ENCODE measurements at places on chromosomes 12 and 14. TPM values are rescaled to one million over a fixed set of nuclear protein-coding genes. Genes with fewer than 3 reads are reported as not detected.

GRCh38 chr12:118188690-118189371 is 52.9 kb downstream of the PEBP1 start:
- H3K36me3 ChIP-seq, result no peaks in the 10 kb centered on the region
- H3K27ac ChIP-seq, result no peak overlapping the region
- no peaks in the 10 kb centered on the region for H3K27me3 ChIP-seq
- H3K4me3 ChIP-seq, result peak overlapping the region; percentile 19
- DNase-seq, result peak; percentile 72

DNA sequence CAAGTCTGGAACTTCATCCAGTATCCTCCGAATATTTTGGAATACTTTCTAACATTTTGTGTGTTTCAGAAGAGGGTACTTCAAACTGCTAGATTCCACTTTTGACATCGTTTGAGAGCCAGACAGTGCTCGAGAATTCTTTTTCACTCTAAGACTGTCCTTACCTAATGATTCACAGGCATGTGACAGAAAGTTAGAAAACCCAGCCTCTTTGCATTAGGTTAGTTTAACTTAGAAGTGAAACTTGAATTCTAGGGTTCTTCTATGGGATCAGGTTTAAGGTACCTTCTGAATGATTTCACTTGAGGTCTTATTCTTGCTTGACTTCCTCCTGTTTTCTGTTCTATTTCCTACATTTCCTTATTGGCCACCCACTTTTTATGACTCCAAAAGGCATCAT is 431.8 kb downstream of the SLC6A15 start:
- H3K4me3 ChIP-seq, result no peak overlapping the region
- no peaks in the 10 kb centered on the region for H3K4me1 ChIP-seq
- H3K27ac ChIP-seq, result no peak overlapping the region
- H3K27me3 ChIP-seq, result no peaks in the 10 kb centered on the region
- H3K36me3 ChIP-seq, result no peaks in the 10 kb centered on the region
- no peak for DNase-seq

DNA sequence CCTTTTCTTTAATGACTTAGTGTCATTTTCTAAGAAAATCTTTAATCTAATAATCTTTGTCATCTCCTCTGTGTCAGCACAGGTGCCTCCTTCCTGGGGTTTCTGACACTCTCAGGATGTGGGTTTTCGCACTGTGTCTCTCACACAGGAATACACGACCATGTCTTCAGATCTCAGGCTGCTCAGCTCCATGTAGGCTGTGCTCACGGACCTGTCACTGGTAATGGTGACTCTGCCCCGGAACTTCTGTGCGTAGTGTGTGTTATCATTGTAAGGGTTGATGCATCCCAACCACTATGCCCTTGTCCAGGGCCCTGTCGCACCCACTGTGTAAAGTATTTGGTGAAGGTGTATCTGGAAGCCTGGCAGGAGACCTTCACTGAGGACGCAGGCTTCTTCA is 647.8 kb downstream of the TMEM121 start:
- H3K27ac ChIP-seq, result no peak overlapping the region
- no peaks in the 10 kb centered on the region for H3K36me3 ChIP-seq
- H3K4me1 ChIP-seq, result no peaks in the 10 kb centered on the region
- H3K4me3 ChIP-seq, result no peak overlapping the region
- DNase-seq, result no peak

- no peaks in the 10 kb centered on the region for H3K36me3 ChIP-seq
- peak; percentile 45 for DNase-seq
- no peak overlapping the region for H3K27ac ChIP-seq
- no peaks in the 10 kb centered on the region for H3K4me1 ChIP-seq
- H3K4me3 ChIP-seq, result no peak overlapping the region
Observed at GRCh38 chr14:69005432-69006148, 26.5 kb upstream of the ACTN1 start.

DNA sequence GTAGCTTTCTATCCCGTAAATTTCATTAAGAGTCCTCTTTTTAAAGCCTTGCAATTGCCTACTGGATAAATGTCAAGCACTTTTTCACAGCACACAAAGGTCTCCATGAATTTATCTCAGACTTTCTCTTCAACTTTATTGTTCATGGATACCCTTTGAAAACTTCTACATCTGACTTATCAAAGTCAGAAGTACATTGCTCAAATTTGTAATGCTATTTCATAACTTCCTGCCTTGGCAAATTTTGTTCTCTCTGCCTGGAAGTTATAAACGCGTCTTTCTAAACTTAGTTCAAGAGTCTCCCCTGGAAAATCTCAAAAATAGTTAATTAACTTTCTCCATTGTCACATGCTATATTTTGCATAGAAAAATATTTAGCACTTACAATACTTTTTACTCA is 55.9 kb upstream of the RERGL start:
- H3K27ac ChIP-seq, result no peak overlapping the region
- no peak for DNase-seq
- no peaks in the 10 kb centered on the region for H3K36me3 ChIP-seq
- no peak overlapping the region for H3K4me3 ChIP-seq
- no peaks in the 10 kb centered on the region for H3K4me1 ChIP-seq

DNA sequence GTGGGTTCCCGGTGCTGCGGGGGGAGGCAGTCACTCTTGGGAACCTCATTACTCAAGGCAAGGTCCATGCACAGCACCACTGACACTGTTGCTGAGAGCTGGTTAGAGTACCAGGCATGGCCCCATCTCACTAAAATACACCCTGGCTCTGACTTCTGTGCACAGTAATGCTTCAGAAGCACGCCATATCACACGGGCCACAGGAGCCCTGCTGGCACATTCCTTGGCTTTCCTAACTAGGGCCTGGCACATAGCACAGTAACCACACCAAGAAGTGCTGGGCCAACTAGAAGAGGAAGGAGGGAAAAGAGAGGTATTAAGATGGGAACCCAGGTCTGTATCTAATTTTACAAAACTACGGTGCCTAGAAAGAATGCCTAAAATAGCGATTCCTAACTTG is 13.5 kb upstream of the RAB35 start:
- no peak overlapping the region for H3K4me3 ChIP-seq
- H3K36me3 ChIP-seq, result peaks cover 3% of the 10 kb centered on the region
- H3K27ac ChIP-seq, result no peak overlapping the region
- DNase-seq, result no peak

DNA sequence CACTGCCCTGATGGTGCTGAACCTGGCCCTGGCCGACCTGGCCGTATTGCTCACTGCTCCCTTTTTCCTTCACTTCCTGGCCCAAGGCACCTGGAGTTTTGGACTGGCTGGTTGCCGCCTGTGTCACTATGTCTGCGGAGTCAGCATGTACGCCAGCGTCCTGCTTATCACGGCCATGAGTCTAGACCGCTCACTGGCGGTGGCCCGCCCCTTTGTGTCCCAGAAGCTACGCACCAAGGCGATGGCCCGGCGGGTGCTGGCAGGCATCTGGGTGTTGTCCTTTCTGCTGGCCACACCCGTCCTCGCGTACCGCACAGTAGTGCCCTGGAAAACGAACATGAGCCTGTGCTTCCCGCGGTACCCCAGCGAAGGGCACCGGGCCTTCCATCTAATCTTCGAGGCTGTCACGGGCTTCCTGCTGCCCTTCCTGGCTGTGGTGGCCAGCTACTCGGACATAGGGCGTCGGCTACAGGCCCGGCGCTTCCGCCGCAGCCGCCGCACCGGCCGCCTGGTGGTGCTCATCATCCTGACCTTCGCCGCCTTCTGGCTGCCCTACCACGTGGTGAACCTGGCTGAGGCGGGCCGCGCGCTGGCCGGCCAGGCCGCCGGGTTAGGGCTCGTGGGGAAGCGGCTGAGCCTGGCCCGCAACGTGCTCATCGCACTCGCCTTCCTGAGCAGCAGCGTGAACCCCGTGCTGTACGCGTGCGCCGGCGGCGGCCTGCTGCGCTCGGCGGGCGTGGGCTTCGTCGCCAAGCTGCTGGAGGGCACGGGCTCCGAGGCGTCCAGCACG is 4.7 kb downstream of the LTB4R start:
- no peaks in the 10 kb centered on the region for H3K27me3 ChIP-seq
- no peak overlapping the region for H3K4me3 ChIP-seq
- no peaks in the 10 kb centered on the region for H3K36me3 ChIP-seq
- no peak overlapping the region for H3K27ac ChIP-seq
- peaks cover 10% of the 10 kb centered on the region for H3K4me1 ChIP-seq
- peak; percentile 75 for DNase-seq

DNA sequence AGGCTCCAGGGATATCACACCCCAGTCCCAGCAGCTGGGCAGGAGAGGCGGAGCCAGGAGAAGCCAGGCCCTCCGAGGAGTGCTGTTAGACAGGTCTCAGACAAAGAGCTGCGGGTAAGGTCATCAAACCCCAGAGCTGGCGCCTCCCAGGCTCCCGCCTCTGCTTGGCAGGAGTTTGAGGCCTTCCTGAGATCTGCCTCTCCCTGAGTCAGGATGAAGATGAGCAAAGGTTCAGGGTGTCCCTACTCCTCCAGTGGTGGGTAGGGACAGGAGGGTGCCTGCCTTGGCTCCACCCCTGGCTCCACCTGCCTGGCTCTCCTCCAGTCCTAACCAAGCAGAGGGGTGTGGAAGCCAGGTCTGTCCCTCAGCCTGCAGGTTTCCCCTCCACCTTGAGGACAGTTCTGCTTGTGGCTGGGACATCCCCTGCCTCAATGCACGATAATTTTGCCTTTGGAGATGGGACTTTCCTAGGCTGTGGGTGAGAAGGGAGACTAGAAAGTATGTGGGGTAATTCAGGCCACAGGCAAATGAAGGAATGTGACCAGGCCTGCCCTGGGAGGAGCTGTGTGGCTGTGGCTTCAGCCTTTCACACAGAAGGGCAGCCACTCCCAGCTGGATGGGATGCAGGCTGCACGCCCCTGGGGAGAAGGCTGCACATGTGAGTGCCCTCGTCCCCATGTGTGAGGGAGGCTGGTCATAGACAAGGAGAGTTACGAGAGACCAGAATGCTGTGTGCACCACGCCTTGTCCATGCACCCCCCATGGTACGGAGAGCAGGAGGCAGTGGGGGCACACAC is 2.2 kb downstream of the PLEKHG6 start:
- no peak overlapping the region for H3K4me3 ChIP-seq
- no peaks in the 10 kb centered on the region for H3K36me3 ChIP-seq
- no peak for DNase-seq
- H3K27me3 ChIP-seq, result no peaks in the 10 kb centered on the region
- H3K27ac ChIP-seq, result no peak overlapping the region
- H3K4me1 ChIP-seq, result peaks cover 3% of the 10 kb centered on the region

DNA sequence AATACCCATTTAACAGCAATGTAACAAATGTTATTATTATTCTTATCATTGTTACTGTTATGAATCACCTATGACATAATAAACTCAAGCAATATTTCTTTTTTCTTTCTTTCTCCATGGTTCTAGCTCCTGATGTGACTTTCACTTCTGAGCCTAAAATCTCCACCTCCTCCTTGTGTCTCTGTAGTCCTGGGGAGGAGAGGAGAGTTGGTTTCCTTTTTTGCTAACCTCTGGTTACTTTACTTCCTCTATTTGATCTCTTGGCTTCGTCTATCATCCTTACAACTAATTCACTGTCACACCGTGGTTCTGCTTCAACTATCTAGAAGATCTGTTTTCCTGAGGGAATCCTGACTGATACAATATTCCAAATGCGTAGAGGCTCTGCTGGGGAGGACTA is 456.6 kb downstream of the VRK1 start:
- no peaks in the 10 kb centered on the region for H3K36me3 ChIP-seq
- no peak overlapping the region for H3K4me3 ChIP-seq
- H3K27me3 ChIP-seq, result no peaks in the 10 kb centered on the region
- no peak for DNase-seq
- H3K4me1 ChIP-seq, result no peaks in the 10 kb centered on the region

DNA sequence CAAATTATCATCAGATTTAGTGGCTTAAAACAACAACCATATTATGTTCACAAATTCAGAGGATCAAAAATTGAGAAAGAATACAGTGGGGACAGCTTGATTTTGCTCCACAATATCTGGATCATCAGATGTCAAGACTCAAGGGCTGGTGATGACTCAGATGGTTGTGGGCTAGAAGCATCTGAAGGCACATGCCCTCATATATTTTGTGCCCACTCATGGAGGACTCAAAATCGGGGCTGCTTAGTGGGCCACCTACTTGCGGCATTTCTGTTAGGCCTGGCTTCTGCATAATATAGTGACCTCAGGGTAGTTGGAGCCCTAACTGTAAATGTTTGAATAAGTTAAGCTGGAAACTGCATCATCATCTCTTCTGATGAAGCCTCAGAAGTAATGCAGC is 584.5 kb downstream of the SLC16A7 start:
- no peak for DNase-seq
- H3K36me3 ChIP-seq, result no peaks in the 10 kb centered on the region
- no peak overlapping the region for H3K4me3 ChIP-seq
- no peaks in the 10 kb centered on the region for H3K27me3 ChIP-seq
- no peaks in the 10 kb centered on the region for H3K4me1 ChIP-seq

DNA sequence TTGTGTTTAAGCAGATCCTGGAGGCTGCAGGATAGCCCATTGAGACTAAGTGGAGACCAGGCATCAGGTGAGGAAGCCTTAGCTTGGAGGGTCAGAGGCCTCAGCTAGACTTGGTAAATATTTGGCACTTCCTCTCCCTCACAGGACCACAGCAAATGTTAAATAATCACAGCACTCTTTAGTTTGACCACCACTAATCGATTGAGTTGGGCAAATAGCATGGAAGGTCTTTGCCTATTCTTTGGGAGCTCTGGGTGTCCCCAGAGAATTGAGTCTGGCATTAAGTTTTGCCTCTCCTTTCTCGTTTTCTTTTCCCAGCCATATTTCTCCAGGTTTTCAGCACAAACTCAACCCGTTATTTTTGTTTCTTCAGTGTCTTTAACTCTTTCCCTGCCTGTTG is 61.4 kb downstream of the ETV6 start:
- no peak overlapping the region for H3K27ac ChIP-seq
- H3K4me3 ChIP-seq, result no peak overlapping the region
- H3K4me1 ChIP-seq, result peaks cover 23% of the 10 kb centered on the region

- no peak overlapping the region for H3K4me3 ChIP-seq
- no peaks in the 10 kb centered on the region for H3K27me3 ChIP-seq
- no peaks in the 10 kb centered on the region for H3K4me1 ChIP-seq
- DNase-seq, result no peak
- H3K27ac ChIP-seq, result no peak overlapping the region
Observed at GRCh38 chr12:111826992-111827391, 15.0 kb upstream of the MAPKAPK5 start.

Gene PCNX4
- 45.5 TPM for total RNA-seq

Gene CCDC177
- total RNA-seq, result not detected

Gene P3H3
- 73.0 TPM for total RNA-seq

Gene NPFF
- total RNA-seq, result not detected

Gene KCNJ8
- total RNA-seq, result 32.5 TPM

Gene LPAR5
- 1.1 TPM for total RNA-seq

Gene TAS2R8
- not detected for total RNA-seq

Gene ADSS1
- total RNA-seq, result 3.5 TPM

Gene BICDL1
- total RNA-seq, result 13.4 TPM

Gene CRACR2A
- total RNA-seq, result 1.8 TPM

Gene CALM1
- 166 TPM for total RNA-seq
